ENCODE measurements at places on chromosomes 5 and 9.

DNA sequence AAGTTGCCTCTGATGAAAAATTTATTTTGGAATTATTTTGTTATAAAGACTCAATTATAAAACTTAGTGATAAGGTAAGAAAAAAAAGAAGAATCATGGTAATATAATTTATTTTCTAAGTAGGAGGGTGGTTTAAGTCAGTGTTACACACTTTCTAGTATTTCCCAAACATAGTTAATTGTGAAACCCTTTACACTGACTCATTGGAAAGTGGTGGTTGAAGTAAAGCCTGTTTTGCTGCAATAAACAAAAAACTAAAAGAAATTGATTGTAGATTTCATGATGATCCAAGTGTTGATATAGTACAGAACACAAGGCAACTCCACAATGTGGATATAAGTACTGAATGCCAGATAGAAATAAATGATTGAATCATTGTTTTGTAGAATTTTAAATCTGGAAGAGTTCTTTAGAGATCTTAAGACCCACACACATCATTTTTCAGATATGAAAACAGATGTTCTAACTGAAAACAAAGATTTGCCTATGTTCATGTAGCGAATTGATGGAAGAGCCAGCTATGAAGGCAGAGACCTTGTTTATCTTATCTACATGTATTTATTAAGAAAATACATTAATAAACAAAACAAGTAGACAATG is 539.8 kb downstream of the PRELID2 start:
- DNase-seq, result no peak

- DNase-seq, result peak; percentile 1
These were observed 47.0 kb upstream of the HOMER1 start for GRCh38 chr5:79560771-79561524.

DNA sequence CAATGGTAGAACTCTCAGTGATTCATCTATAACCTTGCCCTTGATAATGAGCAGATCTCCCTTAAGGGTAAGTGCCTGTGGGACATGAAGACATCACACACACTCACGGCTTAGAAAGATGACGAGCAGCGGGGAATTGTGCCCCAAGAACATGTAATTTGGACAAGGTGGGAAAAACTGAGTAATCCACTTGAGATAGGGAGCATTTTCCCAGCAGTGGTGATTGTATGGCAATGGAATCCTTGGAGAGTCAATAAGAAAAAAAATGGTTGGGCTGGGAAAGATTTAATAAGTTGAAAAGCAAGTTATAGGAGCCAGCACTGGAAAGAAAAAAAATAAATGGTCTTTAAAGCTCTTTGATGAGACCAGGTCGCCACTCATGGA is 193.1 kb downstream of the GLIS3 start:
- no peak for DNase-seq

- no peak for DNase-seq
These were observed 803 bp upstream of the CCNO start for GRCh38 chr5:55234121-55234700.

DNA sequence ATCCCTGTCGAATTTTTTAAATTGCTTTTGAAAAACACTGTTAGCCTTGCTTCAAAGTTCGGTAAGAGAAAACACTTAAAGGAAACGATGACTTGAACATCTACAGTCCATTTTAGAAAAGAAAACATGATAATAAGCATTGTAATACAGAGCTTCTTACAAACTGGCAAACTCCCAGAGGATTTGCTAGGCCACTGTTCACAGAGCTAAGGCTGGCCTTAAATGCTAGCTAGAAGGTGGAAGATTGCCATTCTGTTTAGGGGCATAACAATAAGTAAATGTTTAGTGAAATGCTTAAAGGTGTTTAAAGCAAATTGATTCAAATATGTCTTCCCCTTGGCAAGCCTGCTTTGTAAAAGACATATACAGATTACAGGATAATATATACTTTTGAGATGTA is 169.6 kb downstream of the TLE4 start:
- DNase-seq, result no peak

DNA sequence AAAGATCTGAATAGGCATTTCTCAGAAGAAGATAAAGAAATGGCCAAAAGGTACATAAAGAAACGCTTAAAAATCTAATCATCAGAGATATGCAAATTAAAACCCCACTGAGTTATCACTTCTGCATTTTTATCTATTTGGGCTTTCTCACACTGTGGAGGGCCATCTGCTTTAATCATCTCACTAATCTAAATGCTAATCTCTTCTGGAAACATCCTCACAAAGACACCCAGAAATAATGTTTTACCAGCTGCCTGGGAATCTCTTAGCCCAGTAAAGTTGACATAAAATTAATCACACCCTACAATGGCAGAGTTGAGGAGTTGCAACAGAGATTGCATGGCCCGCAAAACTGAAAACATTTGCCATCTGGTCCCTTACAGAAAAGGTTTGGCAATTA is 407.9 kb upstream of the CYLC2 start:
- DNase-seq, result no peak

DNA sequence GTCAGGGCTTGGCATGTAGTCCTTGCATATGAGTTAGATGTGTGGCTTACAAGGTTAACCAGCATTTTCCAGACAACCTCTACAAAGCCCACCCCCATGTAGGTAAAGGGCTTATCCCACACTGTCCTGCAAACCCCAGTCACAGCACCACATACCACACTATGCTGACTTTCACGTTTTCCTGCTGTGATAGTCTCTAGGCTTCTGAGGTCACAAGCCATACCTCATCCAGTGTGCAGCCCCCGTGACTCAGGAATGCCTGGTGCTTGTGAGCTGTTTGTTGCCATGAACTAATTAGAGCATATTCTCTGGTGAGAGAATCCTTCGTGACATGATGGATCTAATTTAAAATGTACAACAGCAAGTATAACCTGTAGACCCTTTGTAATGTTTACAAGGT is 50.8 kb downstream of the ERAP1 start:
- DNase-seq, result no peak

All from CD4-positive, alpha-beta T cell treated with Interleukin-1 beta for 1 hour (primary cell).